ENCODE measurements at places on chromosomes 4 and X.

DNA sequence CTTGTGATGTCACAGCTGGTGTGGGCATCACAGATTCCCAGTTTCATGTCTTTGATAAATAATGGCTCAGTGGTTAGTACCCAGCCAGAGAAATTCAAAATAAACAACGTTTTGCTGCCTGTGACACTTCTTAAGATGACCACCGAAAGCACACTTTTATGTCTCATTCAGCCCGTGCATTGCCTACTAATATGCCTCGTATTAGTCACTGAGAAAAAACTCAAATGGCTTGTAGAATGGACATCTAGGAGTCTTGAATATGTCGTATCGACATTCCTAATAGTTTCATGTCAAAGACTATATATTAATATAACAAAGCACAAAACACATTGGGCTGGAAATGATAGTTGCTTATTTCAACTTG is 103.9 kb upstream of the FAT1 start:
- DNase-seq, result no peak

GRCh38 chr4:173879509-173879908 is 349.5 kb upstream of the HAND2 start:
- no peak for DNase-seq

GRCh38 chr4:99156992-99157391 is 12.9 kb upstream of the ADH4 start:
- no peak for DNase-seq

- DNase-seq, result no peak
These were observed 57.8 kb upstream of the GPRIN3 start for GRCh38 chr4:89365375-89365774.

DNA sequence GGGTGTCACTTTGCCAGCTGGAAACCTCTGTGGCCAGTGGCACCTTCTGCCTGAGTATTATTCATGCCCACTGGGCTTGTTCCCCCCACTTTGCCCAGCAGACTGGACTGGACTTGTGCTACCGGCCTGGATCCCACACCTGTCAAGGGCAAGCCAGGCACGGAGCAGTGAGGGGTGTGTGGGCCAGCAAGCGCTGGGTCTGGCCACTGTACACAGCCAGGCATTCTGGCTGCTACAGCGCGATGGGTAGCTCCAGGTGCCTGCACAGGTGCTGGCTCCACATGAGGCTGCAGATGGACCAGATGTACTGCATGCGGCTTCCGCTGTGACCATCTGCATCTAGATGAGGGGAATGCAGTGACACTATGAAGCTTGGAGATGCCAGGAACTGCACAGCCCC is 39.5 kb downstream of the KCNE5 start:
- DNase-seq, result no peak

DNA sequence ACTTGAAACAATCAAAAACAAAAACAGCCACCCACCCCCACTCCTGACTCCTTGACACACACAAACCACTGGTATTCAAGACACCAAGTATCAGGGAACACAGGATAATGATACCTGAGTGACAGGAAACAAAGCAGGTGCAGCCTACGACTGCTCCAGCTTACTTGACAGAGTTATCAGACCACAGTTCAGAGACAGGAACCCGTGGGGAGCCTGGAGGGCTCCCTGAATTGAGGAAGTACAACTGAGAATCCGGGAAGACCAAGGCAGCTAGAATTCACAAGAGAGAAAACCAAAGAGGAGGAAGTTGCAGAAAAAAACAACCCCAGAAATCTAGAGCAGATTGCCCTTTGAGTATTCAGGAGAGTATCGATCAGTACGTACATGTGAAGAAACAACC is 20.5 kb downstream of the COMMD8 start:
- DNase-seq, result peak; percentile 87

DNA sequence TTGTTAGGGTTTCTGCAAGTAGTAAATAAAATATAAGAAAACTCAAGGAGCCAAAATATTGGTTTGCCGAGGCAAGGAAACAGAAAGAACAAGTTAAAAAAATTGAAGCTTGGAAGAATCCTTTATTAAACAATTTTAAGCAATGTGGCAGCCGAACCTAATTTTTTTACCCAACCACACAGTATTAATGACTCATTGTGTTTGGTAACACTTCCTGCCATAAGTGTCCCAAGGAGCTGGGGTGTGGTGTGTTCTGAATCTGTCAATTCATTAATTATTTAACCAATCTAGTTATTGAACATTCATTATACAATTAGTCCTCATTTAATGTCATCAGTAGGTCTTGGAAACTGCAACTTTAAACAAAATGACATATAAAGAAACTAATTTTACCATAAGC is 19.3 kb upstream of the CPE start:
- no peak for DNase-seq

- peak; percentile 87 for DNase-seq
These were observed at the start of gene PDGFC for GRCh38 chr4:156971676-156972378. Gene PDGFC, minus strand, starts transcription at chr4:156971799. Its CDS starts 896 bp downstream, at chr4:156970903.

DNA sequence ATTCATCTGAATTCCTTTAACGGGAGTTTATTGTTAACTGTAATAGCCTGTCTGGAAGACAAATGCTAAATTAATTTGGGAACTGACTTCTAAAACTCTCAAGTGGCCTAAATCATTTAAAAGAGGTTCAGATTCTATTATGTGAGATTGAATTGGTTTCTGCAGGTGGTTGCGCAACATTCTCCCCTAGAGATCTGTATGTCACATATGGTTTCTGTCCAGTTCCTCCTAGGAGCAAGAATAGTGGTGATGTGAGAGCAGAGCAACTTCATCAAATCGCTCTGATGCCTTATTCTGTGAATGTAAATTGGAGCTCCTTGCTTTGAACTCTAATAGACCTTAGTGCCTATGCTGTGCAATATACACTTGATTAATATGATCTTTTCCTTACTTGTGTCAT is 144.6 kb upstream of the GPR101 start:
- no peak for DNase-seq

DNA sequence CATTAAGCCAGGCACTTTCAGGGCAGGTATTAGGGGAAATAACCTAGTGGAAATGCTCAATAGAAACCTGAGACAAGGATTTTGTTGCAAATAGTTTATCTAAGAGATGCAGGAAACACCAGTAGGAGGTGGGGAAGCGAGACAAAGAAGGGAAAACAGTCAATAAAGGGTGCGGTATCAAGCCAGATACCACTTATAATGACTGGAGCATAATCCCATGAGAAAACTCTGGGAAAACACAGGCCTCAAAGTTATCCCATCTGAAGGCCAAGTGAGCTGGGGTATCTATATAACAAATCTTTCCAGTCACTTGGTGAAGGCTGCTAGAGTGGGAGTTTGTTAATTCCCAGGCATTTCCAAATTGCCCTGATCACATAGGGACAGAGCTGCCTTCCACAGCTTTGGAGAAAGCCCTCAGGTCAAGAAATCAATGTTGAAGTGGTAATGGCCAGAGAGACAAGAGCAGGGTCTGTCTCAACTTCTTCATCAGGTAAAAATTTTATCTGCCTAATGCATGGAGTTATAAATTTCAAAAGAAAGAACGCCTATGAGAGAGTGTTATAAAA is 9.8 kb upstream of the HMGB2 start:
- DNase-seq, result no peak

DNA sequence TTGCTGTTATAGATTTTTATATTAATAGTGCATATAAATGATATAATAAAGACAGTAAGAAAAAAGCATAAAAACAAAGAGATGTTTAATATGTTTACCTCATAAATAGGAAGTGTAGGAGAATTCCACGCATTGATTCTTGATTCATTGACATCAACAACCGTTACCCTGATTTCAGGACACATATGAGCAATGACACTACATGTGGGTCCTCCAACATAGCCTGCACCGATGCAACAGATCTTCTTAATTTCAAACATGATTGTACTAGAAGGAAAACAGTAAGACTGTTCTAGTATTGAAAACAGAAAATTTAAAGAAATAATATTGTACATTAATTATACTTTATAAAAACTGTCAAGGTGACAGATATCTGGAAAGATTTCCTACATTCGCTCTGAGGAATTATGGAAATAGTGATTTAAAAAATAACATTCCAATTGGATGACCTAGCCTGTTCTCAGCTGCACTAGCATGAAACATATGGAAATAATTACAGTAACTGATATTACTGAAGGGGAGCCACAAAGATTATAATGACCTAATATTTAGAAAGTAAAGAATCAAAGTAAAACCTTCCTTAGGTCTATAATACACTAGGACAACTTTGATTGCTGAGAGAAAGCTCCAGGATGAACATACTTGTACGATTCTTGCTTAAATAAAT is 5.9 kb downstream of the UGDH start:
- DNase-seq, result no peak

GRCh38 chr4:33751050-33751449 is 2493.3 kb downstream of the ARAP2 start:
- no peak for DNase-seq

DNA sequence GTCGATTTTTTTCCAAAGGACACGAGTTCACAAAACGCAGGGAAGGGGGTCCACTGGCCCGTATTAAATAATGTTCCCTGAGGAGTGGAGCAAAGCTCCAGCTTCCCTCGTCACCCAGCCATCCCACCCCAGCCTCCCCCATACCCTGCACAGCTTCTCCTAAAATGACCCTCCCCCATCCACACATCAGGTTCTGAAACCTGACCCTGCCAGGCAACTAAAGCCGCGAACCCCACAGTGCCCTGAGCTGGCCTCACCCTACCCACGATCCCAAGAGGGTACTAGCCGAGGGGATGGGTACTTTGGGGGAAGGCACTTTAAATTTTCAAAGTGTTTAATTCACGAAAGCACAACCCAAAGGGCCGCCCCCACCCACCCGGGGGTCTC is 634 bp downstream of the APOO start:
- DNase-seq, result no peak

DNA sequence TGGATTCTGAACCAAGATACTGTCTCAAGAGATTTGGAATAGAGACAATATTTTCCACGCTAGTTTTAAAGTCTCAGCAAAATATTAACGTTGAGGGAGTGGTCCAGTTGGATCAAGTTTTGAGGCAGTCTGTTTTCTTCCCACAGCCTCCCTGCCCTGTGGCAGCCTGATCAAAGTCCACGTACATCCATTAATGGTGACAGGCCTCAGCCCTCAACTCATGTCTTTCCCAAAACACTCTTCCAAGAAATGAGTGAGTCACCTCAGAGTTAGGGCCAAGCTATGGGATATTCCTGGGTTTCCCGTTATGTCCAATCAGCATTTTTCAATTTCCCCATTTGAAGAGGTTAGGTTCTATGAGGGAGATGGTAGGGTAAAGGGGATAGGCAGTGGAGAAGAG is 28.5 kb downstream of the EGFL6 start:
- no peak for DNase-seq

DNA sequence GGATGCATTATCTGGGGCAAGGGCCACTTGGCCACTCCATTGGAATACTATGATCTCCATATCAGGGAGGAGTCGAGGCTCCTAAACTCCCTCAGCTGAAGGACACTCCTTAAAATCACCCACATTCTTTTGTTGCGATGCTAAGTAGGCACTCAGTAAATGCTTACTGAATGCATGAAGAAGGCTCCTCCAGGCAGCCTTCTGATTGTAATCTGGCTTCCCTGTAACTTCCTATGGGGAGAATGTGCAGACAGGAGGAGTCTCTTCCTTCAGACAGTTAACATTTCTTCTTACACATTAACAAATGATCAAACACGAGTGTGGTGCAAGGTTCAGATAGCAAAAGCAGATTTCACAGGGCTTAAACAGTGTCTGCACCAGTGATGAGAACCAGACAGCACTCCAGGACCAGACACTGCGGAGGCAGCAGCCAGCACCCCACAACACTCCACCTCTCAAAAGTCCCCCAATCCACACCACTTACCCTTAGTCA is 21.4 kb upstream of the USO1 start:
- no peak for DNase-seq

DNA sequence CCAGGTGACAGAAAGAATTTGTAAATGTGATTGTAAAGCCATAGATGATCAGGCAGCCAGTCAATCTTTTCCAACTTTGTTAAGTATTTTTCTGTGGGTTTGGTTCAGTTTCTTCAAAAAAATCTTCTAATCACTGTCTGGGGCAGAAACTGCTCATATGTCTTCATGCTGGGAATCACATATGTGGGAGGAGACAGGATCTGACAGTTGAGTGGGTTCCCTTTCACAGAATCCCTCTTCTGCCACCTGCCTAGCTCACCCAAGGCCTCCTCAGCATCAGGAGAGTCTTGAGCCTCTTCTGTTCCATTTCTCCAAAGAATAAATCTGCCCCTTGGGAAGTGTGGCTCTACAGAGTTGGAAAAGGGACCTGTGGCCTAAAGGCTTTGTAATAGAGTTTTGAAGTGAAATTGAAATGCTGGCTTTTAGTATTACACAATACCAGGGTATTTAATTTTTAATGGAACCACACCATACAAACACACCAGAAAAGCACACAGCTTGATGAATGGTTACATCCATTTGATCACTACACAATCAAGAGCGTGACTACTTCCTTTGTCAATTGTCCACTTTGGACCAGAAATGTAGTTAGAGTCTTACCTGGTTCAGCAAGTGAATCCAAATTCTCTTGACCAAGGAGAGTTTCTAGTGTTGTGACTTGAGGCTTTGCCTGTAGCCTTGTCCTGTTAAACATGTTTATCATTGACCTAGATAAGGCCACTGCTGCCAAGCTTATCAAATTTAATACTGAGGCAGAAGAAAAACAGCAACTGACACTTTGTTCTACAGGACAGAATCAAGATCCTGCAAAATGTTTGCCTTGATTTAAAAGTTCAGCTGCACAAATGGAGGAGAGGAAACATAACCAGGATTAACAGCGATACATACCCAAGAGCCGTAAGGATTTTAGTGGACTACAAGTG is 20.4 kb downstream of the MSMO1 start:
- DNase-seq, result no peak

DNA sequence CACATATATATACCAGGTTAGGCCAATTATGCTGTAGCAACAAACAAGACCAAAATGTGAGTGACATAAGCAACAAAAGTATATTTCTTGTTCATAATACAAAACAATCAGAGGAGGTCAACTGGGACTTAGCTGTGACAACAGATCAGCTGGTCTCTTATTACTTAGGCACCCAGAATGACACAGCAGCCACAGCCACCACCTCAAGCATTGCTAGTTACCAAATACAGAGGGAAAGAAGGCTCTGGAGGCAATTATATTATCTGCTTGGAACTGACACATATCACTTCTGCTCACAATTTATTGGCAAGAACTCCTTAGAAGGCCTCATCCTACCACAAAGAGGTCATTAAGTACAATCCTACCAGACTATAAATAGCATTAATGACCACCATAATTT is 15.2 kb downstream of the ATOH1 start:
- no peak for DNase-seq

GRCh38 chr4:7781993-7782392 is 157.7 kb downstream of the AFAP1 start:
- DNase-seq, result no peak

DNA sequence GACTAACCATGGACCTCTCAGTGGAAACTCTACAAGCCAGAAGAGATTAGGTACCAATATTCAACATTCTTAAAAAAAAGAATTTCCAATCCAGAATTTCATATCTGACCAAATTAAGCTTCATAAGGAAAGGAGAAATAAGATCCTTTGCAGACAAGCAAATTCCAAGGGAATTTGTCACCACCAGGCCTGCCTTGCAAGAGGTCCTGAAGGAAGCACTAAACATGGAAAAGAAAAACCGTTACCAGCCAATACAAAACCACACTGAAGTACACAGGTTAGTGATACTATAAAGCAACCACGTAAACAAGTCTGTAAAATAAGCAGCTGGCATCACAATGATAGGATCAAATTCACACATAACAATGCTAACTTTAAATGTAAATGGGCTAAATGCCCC is 156.6 kb downstream of the FAM13A start:
- no peak for DNase-seq

- DNase-seq, result no peak
These were observed 13.7 kb upstream of the ASIC5 start for GRCh38 chr4:155879767-155880166.

- no peak for DNase-seq
These were observed 464.9 kb upstream of the NWD2 start for GRCh38 chr4:36779601-36780000.
